ENCODE measurements at places on chromosomes 5 and 9.

GRCh38 chr9:115327436-115328122 is 209.6 kb upstream of the TNC start:
- no peak for DNase-seq

GRCh38 chr9:134829356-134829937 is 51.2 kb upstream of the FCN2 start:
- DNase-seq, result no peak

- DNase-seq, result peak; percentile 59
Measured at GRCh38 chr5:118791926-118792734, 196.2 kb downstream of the DTWD2 start.

GRCh38 chr5:132641241-132641723 is 16.7 kb upstream of the IL13 start:
- DNase-seq, result no peak

GRCh38 chr9:108125625-108126024 is 636.1 kb upstream of the KLF4 start:
- DNase-seq, result no peak

DNA sequence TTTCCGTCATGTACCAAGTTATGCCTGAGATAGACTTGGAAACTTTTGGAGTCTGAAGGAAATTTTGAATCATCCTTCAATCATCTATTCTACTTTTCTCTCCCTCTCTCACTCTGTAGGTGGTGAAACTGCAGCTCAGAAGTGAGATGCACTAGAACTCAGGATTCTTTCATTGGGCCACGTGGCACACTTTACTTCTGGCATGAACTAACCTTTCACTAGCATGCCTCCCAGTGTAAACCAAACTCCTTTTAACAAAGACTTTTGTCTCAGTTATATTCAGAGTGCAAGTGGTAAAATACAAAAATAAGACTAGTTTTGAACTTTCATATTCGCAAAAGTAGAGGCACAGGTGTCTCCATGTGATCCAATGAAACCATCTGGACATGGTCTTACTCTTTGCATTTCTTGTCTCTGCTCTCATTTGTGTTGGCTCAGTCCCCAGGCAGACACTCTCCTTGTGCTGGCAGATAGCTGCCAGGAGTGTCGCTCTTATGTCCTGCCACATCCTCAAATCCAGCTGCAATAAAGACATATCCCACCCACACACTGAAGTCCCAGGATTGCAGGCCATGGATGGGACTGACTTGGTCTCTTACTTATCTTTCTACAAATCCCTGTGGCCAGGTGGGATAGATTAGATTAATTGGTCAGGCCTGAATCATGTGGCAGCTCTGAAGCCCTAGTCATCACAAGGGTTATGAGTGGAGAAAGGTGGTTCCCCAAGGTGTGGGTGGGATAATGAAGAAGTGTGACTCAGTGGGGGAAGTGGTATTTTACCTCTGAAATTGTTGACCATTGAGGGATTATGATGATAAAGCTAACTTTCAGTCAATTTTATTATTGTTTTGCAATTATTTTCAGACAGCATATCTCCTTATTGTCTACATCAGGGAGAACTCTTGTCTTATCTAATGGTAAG is 267.5 kb downstream of the GABRB2 start:
- no peak for DNase-seq

DNA sequence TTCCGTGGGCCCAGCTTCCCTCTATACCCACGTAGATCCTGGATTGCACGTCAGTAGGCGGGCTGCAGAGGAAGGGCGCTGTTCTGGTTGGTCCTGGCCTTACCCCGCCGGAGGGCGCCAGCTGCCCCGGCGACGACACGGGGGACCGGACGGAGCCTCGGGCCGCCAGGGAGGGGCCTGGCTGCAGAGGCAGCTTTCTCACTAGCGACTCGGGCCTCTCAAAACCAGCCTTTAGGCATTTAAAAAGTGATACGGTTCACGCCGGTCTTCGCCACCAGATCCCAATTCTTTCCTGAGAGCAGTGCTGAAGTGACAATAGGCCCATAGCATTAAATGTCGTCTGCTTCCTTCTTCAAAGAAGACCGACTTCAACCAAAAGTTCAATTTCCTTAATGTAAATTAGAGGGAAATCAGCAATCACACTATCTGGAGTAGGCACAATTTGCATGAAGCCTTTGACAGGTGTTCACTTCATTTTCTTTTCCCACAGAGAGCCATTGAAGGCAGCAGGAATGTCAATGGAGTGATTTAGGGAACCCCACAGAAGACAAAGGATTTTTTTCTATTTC is 17.6 kb upstream of the UBE2D2 start:
- DNase-seq, result no peak

DNA sequence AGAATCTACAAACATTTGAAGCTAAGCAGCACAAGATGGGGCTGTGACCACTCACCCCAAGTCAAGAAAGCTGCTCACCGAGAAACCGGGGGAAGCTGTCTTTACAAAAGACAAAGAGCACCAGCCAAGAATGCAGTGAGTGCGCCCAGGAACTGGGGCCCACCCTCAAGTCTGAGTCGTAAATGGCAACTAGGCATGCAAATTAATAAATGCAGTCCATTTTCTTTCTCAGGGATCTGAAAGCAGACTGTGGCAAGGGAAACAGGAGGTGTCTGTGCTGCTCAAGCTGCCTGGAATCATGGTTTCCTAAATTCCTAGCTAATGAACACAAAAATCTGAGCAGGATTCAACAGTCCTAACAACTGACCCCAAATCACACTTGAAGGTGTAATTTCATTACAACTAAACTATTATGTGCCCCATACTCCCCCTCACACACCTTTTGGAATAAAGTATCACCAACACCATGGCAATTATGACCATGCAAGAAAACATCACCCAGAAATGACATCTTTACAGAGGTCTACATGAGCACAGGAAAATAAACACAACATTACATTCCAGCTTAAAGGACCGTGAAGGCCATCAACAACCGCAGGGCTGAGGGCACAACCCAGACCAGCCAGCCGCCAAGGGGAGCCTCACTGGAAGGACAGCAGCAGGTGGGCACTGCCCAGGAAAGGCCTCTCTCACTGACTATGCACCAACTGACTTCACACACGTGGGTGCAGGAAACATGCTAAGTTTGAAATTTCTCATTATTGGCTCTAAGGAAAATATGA is 17.6 kb downstream of the NSUN2 start:
- no peak for DNase-seq

DNA sequence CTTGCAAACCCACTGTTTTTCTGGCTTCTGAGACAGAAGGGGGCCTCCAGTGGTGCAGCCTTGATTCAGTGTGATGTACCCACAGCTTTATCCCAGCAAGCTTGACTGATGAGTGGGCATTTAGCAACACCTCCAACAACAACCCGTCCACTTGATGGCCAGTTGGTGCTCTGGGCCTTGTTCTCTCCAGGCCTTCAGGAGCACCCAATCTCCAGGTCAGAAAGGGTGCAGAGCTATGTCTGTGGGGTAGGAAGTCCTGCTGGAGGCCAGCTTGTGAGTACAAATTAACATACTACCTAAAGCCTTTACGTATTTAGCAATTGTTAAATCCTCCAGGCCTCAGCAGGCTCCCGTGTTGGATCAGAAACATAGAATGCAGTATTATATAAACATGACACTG is 10.1 kb upstream of the TRIM52 start:
- no peak for DNase-seq

GRCh38 chr5:77390795-77391194 is 101.3 kb downstream of the WDR41 start:
- no peak for DNase-seq

DNA sequence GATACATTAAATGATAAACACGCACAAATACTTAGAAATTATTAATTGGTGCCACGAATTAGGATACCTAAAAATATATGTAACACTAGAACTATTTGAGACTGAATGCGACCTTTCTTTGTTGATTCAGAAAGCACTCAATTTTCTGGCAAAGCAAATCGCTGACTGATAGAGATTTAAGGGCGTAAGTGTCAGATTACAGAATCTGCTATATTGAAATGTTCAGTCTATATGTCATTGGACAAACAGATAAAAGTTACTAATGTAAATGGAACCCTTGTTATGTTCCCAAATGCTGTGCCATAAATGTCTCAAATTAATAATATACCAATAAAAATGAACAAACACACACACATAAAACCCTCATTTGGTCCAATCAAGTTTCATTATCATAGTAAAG is 137.9 kb downstream of the MPDZ start:
- no peak for DNase-seq

DNA sequence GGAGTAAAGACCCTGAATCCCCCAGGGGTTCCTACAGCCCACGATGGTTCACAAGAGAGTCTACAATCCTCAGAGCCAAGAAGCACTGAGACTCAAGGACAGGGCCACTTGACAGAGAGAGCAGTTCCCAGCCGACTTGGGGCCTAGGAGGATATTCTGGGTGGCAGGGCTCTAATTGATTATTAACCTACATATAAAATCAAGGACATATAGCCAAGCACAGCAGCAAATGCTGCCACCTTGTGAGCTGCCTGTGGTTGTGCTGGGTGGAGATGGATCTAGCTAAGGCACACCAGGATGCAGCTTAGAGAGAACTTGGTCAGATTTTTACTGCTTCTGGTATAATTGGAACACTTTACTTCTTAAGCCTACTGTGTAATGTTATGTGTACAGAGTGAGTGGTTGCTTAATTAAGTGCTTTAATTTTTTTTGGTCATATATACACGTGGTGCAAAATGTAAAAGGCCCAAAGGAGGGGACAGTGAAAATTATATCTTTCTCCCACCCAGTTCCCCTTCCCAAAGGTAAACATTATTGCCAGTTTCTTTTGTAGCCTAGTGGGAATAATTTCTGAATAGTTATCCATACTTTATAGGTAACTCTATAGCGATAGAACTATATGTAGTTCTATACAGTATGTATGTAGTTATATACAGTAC is 78.8 kb downstream of the F2RL2 start:
- DNase-seq, result no peak

GRCh38 chr9:18122171-18122570 is 351.8 kb upstream of the ADAMTSL1 start:
- no peak for DNase-seq

GRCh38 chr9:79242489-79242888 is 329.3 kb upstream of the TLE4 start:
- DNase-seq, result no peak

- no peak for DNase-seq
Measured at GRCh38 chr9:37541465-37541864, 34.7 kb downstream of the FBXO10 start.

DNA sequence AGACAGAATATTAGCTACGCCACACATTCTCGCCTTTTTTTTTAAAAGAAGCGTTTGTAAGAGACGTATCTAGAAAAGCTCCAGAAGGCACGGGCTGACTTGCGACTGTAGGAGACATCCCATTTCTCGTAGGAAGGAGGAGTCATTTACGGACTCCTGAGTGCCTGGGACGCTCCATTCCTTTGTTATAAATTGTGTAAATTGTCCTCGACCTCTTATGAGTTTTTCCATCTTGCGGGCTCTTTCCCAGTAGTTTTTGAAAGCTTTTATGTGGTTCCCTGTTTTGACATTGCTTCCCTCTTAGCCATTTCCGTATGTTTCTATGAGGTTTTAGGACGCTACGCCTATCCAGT is 1.0 kb downstream of the RABL6 start:
- no peak for DNase-seq

- no peak for DNase-seq
Measured at GRCh38 chr5:61635271-61635670, 303.2 kb downstream of the ZSWIM6 start.

- no peak for DNase-seq
Measured at GRCh38 chr9:33022755-33023154, 2.3 kb upstream of the DNAJA1 start.

DNA sequence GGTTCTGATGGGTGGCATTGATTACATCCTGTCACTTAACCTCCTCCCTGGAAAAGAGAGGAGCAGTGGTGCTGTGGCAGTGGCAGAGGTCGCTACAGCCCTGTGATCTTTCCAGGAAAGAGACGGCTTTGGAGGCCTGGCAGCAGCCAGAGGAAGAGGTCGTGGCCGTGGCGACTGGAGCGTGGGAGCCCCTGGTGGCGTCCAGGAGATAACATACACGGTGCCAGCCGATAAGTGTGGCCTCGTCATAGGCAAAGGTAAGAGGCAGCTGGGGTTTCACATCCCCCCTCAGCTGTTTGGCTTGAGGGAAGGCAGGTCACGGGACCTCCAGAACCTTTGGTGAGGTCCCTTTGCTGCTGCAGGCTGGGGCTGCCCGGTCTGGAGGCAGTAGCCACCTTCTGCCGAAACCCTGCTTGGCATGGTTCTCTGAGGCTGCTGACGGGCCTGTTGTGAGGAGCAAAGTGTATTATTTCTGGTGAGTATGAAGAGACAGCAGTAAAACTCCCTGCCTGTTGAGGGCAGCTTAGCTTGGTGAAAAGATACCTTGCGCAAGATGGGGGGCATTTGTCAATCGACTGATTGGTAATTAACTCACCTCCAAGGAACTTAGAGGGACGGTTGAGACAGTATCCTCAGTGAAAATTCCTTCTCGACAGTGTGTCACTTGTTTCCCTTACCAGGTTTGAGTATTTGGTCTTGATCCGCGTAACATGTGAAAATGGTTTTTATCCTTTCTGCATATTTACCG is 38.0 kb upstream of the PRDM12 start:
- no peak for DNase-seq

GRCh38 chr5:95563367-95563766 is 8.5 kb downstream of the ARSK start:
- no peak for DNase-seq

GRCh38 chr5:95913663-95914062 is 48.0 kb downstream of the ELL2 start:
- DNase-seq, result no peak

- DNase-seq, result no peak
Measured at GRCh38 chr5:145743396-145744061, 91.6 kb downstream of the PRELID2 start.

DNA sequence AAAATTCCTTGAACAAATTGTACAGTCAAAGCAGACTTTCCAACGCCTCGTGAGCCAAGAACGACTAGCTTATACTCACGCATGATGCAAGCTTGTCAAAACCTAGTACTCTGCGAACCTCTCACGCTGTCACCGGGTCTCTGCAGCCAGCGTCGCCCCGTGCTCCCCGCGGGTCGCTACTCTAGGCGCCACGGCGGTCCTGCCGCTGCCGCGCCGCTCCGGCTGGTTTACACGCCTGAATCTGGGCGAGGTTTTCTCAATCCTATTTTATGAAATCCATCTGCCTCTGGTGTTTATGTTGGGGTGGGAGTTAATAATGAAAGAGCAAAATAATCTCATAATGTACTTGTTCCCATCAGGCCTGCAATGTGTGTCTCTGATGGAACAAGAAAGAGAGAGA is 90.9 kb downstream of the SV2C start:
- DNase-seq, result no peak

GRCh38 chr9:135358552-135358940 is 121.0 kb upstream of the PPP1R26 start:
- DNase-seq, result no peak

- no peak for DNase-seq
Measured at GRCh38 chr9:69585571-69585970, 86.6 kb downstream of the APBA1 start.

- no peak for DNase-seq
Measured at GRCh38 chr5:36417221-36417620, 115.5 kb upstream of the RANBP3L start.
